ENCODE measurements at places on chromosomes 2 and 18.

- DNase-seq: no peak
Observed at GRCh38 chr2:184769023-184769422, 170.7 kb downstream of the ZNF804A start.

GRCh38 chr2:28390746-28391563 lies 1.7 kb upstream of the FOSL2 start:
- peak; percentile 54 for DNase-seq

DNA sequence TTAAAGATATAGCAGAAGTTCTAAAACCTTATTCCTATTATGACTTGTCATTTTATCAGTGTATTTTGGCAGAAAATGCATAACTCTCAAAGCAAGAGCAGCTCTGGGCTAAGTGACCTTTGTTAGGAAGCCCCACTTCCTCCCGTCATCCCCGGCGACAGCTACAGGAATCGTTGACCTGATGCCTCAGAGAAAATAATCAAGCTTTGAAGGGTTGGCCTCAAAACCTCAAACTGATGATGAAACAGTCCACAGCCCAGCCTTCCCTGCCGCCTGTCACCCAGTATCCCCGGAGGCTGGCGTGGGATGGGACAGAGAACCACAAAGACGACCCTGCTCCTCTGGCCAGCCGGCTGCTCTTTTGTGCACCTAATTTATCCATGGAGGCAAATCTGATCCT lies 65.3 kb downstream of the KCNF1 start:
- DNase-seq: no peak

- no peak for DNase-seq
Observed at GRCh38 chr2:130328710-130329109, 14.0 kb upstream of the IMP4 start.

GRCh38 chr2:108367561-108368175 lies 10.1 kb upstream of the SULT1C4 start:
- DNase-seq: no peak

DNA sequence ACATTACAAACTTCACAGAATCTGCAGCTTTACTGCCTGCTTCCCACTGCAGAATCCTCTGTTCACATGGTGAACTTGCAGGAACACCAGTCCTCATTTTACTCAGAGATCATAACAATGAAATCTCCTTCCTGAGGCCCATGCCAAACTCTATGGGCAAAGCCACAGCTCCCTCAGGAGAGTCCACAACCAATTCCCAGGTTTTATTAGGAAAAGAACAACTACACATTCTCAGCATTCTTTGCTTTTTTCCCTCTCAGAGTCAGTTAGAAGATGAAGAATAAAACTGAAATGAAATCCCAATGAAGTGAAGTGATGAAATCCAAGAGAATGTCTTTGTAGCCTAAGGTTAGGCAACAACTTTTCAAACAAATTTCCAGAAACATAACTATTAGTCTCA lies 233.7 kb downstream of the DSEL start:
- no peak for DNase-seq
